Fibroblast of skin of right biceps (primary cell): ENCODE measurements at places on chromosomes 11 and 22.

- no peak for DNase-seq
Measured at GRCh38 chr11:72004515-72005346, 6.0 kb downstream of the IL18BP start.

- DNase-seq: no peak
Measured at GRCh38 chr22:36928786-36929535, 15.5 kb downstream of the CSF2RB start.

DNA sequence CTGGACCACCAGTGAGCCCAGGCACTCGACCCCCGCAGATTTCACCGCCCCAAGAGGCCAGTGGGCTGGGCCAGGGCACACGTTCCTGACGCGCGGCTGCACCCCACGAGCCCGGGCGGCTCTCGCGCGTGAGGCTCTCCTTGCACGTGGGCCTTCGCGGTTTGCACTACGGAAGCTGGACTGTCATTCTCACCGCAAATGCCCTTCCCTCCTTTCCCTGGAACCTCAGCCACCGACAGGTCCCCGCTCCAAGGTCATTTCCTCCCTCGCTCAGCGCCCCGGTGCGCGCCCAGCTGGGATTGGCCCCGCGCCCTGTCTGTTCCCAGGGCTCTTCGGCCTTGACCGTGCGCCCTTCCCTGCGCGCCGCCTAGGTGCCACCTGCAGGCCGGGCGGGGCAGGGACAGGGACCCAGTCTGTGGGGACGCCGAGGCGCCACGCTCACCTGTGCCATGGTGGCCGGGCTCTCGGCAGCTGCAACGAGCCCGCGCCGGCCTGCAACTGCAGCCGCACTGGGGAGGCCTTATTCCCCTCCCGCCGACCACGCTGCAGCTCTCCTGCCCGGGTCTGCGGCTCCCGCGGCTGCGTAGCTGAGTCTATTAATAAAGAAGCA lies 2.1 kb upstream of the CPT1A start:
- peak; percentile 17 for DNase-seq

- DNase-seq: peak; percentile 90
Measured at GRCh38 chr11:69351460-69351859, 57.5 kb downstream of the MYEOV start.

- DNase-seq: no peak
Measured at GRCh38 chr11:35118906-35119305, 20.1 kb upstream of the CD44 start.

DNA sequence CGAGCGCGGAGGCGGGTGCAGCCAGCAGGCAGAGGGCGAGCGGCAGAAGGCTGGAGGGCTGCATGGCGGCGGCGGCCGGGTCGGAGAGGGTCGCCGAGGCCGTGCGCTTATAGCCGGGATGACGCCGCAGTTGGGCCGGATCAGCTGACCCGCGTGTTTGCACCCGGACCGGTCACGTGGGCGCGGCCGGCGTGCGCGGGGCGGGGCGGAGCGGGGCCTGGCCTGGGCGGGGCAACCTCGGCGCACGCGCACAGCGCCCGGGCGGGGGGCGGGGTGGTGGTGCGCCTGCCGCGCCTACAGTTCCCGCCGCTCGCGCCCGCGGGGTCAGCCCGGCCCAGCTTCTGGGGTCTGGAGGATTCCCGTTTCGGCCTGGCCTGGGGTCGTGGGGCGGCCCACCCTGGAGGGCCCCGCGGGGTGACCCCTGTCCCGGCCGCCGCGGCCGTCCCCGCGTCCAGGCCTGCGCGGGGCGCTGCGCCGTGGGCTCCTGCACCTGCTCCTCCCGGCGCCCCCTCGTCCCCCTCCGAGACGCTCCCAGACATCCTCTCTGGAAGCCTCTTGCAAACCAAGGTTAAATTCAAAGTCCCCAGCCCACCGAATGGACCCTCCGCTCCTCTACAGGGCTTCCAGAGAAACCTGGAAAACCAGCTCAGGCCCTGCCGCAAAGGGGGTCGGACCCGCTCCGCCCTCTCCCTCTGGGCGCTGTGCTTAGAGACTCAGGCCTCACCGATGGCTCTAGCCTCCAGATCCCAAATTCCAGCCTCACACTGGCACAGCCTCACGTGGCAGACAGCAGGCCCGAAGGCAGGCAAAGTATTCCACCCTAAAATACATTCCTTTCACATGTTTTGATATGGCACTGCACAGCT lies at the start of gene CTSD:
Gene CTSD (minus strand): TSS at position 132 of the 866 bp plus-strand sequence. CDS start 68 bp downstream, at position 64.
- DNase-seq: peak; percentile 80

GRCh38 chr11:86119906-86120305 lies 51.0 kb upstream of the PICALM start:
- DNase-seq: no peak

DNA sequence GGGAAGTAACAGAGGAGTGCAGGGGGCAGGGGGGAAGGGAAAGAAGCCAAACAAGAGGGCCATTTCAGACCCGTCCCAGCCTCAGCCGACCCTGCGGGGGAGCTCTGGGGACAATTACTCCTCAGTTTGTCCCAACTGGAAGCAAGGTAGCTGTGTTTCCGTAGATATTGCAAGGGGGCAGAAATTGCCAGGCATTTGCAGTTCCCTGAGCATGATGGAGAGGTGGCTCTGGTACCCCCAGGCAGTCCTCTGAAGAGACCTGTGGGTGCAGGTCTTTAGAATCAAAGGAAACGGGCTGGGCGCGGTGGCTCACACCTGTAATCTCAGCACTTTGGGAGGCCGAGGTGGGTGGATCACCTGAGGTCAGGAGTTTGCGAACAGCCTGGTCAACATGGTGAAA lies 13.8 kb upstream of the JAM3 start:
- DNase-seq: no peak

- peak; percentile 54 for DNase-seq
Measured at GRCh38 chr11:76236092-76236999, 30.0 kb upstream of the WNT11 start.

GRCh38 chr22:38138961-38139360 lies 28.5 kb upstream of the BAIAP2L2 start:
- DNase-seq: no peak

- DNase-seq: peak; percentile 42
Measured at GRCh38 chr11:93330446-93330984, at the start of gene DEUP1. DEUP1 (plus strand) TSS chr11:93330742; CDS start chr11:93332260, 1,518 bp downstream.

DNA sequence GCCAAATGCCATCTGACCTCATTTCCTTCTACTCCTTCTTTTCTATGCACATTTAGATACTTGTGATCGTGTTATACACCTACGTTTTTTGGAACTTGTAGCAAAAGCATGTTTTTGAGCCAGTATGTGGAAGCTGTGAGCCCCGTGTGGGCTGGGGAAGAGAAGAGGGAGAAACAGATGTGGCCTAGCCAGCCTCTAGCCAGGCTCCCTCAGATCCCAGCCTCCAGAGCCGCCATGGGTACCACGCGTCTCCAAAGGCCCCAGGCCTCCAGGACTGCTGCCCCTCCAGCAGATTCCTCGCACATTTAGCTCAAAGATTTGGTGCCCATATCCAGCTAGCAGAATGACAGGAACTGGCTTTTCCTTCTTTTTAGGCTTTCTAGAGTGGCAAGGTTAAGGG lies 17.0 kb upstream of the TLCD5 start:
- no peak for DNase-seq

DNA sequence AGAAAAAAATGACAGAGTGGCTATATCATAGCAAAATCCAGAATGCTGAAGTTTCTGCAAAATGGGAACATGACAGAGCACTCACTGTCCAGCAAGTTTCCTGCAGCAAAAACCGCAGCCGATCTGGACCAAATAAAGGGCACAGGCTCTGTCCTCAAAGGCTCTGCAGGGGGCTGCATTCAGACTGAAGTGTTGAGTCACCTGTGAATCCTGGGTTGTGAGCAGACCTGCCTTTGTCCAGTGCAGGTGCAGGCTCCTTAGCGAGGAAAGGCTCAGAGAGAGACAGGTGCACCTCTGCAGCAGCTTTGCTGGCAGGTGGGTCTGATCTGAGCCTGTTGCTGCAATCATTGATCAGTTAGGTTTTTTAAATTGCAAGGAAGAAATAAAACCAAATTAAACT lies 29.3 kb upstream of the NFAM1 start:
- no peak for DNase-seq

DNA sequence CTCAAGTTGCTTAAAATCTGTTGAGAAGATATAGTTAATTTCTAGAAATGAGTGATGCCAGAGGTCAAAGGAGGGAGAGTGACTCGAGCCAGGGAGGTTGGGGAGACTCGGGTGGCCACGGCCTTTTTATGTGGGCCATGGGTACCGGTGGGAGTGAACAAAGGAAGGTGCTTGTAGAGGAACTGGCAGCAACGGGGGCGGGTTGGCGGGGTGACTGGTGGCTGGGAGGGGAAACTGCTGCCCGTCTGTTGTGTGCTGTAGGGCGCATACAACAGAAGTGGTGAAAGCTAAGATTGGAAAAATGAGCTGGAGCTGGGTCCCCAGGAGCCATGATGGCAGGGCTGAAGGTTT lies 5.4 kb downstream of the DAGLA start:
- DNase-seq: no peak

DNA sequence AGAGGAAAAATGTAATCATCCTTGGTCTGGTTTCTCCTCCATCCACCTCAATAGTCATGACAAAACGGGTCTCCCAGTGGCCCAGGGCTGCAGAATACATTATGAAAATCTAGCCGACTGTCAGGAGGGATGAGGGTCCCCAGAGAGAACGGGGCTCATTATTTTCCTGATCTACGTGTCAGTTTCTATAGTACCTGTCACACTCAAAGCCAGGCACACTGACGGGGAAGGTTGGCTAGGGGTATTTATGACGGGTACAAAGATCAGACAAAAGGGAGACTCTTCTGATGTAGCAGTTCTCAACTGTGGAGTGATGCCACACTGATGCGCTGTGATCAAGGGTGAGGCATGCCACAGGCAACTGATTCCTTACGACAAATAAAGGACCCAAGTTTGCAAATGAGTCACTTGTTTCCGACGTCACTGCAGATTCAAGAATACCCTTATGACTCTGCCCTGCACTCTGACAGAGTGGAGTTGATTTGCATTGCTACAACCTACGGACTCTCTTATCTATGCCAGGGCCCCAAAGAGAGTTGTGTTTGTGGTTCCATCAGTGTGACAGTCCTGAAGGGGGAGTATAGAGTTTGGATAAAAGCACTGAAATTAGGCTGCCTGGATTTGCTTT lies 188.2 kb upstream of the TBCEL start:
- DNase-seq: peak; percentile 12

DNA sequence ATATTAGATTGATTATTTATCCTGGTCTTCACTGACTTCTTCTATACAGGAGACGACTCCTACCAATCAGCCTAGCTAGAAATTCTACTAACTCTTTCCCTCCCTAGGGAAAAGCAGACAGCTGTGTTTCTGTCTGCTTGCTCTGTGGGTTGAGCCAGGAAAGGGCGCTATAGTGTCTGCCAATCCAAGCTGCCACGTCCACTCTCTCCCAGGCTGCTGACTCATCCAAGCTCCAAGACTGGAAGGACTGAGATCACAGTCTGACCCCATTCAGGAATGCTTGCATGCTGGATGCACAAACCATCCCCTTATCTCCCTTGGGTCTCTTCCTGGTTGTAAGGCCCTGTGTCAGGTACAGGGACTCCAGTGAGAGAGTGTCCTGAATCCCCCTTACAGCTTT lies 955.6 kb downstream of the OPCML start:
- DNase-seq: peak; percentile 96

DNA sequence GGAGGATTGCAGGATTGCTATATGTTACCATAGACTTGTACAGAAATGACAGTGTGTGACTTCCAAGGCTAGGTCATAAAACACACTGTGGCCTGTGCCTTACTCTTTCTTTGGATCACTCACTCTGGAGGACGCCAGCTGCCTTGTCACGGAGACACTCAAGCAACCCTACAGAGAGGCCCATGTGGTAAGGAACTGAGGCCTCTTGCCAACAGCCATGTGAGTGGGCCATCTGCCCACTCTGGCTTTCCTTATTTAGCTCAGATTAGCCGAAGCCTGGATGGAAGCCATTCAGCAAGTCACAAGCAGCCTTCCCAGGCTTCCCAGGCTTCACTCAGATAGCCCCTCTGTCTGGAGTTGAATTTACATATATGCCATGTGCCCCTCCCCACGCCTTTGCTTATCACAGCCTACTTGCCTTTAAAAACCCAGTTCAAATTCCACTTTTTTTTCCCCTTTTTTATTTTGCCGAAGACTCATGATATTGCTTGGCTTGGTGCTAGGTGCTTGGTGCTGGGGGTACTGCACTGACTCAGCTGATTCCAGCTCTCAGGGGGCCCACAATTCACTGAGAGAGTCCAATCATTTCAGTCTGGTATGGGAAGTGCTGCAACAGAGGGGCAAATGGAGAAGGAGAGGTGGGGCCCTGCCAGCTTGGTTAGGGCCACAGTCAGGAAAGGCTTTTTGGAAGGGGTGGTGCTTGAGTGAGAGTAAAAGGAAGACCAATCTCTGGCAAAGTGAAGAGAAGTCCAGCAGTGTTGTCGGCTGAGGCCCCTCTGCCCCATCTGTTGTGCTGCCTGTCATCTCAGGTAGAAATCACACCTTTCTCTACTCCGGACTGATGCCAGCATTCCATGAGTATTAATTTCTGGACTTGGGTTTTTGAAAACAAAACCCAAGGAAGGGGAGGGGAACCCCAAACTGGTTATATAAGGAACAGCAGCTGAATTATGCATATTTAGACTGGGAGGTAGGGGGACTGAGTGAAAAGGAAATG lies 14.5 kb upstream of the P4HA3 start:
- peak; percentile 90 for DNase-seq

GRCh38 chr11:70204466-70204799 lies 1.3 kb downstream of the FADD start:
- DNase-seq: no peak

DNA sequence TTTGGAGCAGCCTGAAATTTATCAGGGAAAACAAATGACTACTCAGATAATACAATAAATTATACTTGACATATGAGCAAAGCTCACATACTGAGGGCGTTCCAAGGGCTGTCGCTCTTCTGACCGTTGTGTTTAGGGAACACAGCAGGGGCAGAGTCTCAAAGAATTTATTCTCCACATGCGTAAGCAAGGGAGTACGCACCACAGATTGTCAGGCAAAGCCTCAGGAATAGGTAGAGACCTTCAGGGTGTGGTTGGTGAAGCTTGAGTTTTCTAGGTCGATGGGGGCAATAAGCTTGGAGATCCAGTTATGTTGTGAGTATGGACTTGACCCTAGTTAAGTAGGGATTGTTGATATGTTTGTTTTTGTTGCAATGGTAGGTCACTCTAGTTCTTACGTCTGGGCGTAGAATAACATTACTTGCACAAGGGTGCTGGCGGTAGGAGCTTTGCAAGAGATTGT lies 830 bp downstream of the ACAT1 start:
- DNase-seq: peak; percentile 25

DNA sequence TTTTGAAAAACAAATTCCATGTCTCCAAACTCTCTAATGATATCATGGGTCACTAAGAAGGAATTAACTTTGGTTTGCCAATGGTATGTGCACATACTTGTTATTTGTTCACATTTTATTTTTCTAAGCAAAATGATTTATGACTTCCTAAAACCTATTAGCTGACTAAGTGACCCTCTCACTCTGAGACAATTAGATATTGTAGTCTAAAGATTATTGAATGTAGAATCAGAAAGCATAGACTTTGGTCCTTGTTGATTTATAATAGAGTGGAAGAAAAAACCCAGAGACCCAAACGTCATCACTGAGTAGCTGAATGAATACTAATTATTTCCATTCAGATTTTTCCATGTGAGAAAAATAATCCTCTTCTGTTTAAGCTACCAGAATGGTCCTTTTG lies 243.5 kb upstream of the ANO3 start:
- DNase-seq: peak; percentile 73

- no peak for DNase-seq
Measured at GRCh38 chr22:48942698-48943566, 884.7 kb downstream of the BRD1 start.
